ENCODE measurements at places on chromosomes 5 and 9.
A peak's percentile ranks its signal among the peaks of the same experiment; 100 is the strongest.

- DNase-seq = no peak
Observed at GRCh38 chr9:93028448-93029006, 30.0 kb upstream of the SUSD3 start.

- no peak for DNase-seq
Observed at GRCh38 chr5:138354926-138355378, 2.5 kb downstream of the KDM3B start.

DNA sequence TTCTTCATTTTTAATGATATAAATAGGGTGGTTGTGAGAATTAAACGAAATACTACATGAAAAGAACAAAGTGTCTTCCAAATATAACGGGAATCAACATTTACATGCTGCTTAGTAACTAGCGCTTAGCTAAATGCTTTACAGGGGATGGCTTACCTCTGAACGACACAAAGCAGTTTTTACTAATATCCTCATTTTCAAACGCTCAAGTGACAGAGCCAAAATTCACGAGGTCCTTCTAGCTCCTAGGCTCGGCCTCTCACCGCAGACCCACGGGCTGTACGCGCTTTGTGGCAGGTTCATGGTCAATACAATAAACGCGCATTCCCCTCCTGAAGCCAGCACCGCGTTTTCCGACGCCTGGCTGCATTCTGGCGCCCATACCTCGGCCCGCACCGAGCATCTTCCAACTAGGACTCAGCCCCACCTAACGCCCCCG lies 442 bp downstream of the ZNF510 start:
- no peak for DNase-seq

GRCh38 chr9:96169484-96169883 lies 132.5 kb downstream of the HSD17B3 start:
- peak; percentile 68 for DNase-seq

GRCh38 chr5:71481441-71481840 lies 26.0 kb downstream of the BDP1 start:
- no peak for DNase-seq

DNA sequence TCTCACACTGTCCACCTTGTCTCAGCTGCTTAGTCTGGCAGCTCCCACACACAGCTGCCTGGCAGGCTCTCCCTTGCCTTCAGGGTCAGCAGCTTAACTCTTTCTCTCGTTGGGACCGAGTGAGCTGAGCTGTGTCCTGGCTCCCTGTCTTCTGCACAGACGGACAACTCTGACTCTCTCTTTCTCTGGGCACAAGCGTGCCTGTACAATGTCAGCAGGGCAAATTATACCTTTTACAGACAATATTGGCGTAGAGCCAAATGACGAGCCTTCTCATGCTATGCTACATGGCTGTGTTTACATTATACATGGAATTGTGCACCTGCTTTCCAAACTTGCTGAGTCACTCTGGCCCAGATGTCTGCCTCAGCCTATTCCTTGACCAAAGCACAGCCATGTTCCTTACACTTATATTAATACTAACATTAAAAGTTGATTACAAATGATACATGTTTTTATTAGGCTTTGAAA lies 188.6 kb downstream of the CYLC2 start:
- DNase-seq = peak; percentile 47

- no peak for DNase-seq
Observed at GRCh38 chr5:93868851-93869250, 127.5 kb upstream of the POU5F2 start.

DNA sequence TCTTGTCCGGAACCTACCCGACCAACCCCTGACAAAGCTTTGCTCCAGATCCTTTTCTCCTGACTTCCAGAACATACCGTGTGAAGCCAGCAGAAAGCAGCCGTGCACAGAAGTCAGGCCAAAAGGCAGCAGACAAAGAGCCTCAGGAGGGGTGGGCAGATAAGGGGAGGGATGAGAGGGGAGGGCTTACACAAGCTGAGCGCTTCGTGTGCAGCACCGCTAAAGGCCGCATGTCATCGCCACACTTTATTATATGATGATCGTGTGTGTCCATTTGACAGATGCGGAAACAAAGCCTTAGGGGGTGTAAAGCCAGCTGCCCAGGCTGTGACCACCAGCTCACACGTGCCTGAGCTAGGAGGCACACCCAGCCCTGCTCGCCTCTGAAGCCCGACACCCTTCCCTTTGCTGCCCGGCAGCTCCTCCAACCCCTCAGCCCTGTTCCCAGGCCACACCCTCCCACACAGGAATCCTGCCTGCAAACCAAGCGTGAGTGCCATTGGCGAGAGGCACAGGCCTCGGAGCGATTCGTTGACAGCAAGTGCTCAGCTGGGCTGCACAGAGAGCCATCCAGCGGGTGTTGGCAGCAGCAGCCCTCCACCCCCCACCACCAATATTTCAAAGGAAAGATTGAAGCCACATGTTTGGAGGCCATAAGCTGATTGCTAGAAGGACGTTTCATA lies 170.5 kb upstream of the SMIM23 start:
- DNase-seq = peak; percentile 70

DNA sequence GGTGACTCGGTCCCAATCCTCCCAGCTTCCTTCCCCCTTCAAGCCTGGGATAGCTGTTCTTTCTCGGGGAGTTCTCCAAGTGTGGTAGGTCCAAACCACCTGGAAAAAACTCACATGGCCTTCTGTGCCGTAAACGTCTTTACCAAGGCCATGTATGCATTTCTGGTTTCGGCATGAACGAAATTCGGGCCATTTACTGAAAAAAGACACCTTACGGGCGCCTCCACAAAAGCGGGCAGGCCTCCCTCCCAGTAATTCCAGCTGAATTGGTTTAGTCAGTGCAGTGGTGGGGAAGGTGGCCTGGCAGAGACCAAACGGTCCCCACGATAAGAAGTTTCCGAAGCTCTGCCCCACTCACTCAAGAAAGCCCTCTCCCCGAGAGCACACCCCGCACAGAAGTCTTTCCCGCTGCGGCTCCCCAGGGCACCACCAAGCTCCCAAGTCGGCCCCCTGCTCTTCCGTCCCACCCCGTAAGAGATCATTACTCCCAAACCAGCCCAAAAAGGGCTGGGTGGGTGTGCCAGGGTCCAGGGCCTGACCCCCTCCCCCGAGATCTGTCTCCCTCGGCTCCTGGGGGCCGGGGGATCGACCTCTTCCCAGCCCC lies 86.3 kb upstream of the MELK start:
- DNase-seq = peak; percentile 50

- DNase-seq = no peak
Observed at GRCh38 chr5:32989815-32990214, 278.7 kb downstream of the NPR3 start.

Data from right forelimb (tissue), 1 donor.